ENCODE measurements at places on chromosomes 12 and 14.

GRCh38 chr12:120100630-120101029 is 15.9 kb downstream of the RAB35 start:
- DNase-seq: peak; percentile 94

- DNase-seq: no peak
Measured at GRCh38 chr12:15268927-15269552, 47.8 kb upstream of the RERG start.

- no peak for DNase-seq
Measured at GRCh38 chr12:46917821-46918220, 92.0 kb upstream of the SLC38A4 start.

GRCh38 chr12:76634133-76634532 is 74.6 kb upstream of the OSBPL8 start:
- DNase-seq: no peak

GRCh38 chr12:128627659-128628058 is 196.1 kb downstream of the SLC15A4 start:
- no peak for DNase-seq

DNA sequence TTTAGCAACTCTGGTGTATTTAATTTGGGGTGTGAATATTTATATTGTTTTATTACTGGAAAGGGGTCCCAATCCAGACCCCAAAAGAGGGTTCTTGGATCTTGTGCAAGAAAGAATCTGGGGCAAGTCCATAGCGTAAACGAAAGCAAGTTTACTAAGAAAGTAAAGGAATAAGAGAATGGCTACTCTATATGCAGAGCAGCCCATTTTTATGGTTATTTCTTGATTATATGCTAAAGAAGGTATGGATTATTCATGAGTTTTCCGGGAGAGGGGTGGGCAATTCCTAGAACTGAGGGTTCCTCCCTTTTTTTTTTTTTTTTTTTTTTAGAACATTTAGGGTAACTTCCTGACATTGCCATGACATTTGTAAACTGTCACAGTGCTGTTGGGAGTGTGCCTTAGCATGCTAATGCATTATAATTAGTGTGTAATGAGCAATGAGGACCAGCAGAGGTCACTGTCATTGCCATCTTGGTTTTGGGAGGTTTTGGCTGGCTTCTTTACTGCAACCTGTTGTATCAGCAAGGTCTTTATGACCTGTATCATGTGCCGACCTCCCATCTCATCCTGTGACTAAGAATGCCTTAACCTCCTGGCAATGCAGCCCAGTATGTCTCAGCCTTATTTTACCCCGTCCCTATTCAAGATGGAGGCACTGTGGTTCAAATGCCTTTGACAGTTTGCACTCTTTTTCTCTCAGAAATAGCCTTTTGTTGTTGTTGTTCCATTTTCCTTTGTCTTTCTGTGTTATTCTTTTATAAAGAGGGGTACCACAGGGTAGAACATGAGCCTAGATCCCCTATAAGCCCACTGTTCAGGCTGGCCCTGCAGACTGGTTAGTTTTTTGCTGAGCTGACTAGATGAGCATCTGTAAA is 75.5 kb upstream of the DCD start:
- no peak for DNase-seq

GRCh38 chr14:102802834-102803523 is 25.7 kb downstream of the TRAF3 start:
- DNase-seq: no peak

DNA sequence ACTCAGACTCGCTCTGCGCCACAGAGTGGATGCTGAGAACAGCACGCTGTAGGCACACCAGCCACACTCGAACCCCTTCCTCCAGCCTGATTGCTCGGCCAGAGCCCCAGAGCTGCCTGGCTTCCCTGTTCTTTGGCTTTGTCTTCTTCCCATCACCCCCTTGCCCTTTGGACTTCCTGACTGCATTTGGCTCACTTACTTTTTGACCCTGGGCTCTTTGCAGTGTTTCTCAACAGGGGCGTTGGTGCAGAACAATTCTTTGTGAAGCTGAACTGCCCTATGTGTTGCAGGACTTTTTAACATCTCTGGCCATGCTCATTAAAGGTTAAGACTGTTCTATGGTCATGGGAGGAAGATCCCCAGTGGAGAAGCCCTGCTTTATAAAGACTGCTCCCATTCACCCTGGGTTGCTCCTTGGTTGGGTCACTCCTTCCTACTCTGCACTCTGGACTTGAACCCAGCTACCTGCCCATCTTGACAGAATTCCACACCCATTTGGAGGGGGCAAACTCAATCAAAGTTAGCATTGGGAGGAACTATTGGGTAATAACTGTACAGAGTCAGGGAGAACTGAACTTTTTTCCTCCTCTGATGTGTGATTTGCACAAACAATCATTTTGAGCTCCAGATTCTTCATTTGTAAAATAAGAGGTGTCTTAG is 127.7 kb upstream of the PLEKHG7 start:
- DNase-seq: no peak

DNA sequence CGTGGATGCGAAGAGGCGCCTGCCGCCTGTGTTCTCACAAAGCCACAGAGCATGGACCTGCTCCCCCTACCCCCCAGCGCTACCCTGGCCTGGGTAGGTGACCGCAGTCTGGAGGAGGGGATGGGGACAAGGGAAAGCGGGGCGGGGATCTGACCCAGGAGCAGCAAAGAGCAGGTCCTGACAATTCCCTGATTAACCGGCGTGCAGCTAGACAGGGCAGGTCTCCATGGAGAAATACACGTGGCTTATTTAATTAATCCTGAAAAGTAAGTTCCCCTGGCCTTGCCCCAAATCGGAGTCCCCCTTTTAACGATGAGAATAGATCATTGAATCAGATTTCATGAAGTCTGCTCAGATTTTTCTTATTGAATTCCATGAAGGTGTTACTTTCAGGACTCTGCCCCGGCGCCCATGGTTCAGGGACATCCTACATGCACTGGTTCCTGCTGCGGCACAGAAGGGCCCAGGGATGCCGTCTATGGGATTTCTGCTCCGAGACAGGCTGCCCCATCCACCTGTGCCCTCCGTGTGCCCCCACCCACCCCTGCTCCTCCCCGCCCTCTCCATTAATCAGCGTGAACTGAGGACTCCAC is 251.0 kb upstream of the SFSWAP start:
- no peak for DNase-seq

DNA sequence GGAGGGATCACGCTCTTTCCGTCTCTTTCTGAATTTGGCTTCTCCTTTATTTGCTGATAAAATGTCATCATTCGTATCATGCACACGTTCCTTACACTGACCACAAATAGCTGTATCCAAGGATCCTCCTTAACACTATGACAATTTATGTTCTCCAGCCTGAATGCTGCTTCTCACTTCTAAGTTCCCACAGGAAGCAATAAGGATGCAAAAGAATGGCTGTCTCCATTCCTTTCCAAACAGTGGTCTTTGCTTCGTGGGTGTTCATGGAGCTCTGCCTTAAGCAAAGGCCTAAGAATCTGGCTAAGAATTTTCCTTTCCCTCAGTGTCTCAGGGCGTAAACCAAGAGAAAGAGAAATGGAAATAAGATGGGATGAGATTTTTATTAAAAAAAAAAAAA is 200.2 kb downstream of the ITPR2 start:
- DNase-seq: no peak

DNA sequence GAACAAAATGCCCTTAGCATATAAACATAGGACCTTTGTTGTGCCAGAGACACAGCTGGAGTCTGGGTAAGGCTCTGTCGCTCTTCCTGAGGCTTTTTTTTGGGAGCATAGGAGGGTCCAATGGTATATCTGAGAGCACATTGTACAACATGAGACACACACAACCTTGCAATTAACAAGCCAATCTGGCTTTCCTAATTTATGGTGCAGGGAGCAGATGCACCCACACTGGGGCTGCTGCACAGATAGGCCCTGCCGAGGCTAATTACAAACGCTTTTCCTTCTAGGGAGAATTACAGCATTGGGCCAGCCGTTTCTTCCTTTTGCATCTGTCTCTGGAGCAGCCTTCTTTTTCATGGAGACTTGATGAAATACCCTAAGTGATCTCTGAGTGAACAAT is 75.0 kb upstream of the OVCH1 start:
- DNase-seq: no peak

DNA sequence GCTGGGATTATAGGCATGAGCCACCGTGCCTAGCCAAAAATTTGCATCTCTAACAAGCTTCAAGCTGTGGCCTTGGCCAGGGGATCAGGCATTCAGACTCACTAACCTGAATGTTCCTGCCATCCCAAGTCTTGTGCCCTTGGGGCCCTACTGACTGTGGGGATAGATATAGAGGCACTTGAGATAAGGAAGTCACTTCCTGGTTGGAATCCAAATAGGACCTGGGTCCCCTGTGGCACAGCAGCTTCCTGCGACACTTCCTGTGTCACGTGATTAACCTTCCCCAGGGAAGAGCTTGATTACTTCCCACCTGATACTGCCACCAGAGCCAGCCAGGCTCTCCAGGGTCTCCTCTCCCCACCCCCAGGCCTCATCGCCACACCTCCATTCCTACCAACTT is 128.2 kb downstream of the BCL11B start:
- peak; percentile 20 for DNase-seq

DNA sequence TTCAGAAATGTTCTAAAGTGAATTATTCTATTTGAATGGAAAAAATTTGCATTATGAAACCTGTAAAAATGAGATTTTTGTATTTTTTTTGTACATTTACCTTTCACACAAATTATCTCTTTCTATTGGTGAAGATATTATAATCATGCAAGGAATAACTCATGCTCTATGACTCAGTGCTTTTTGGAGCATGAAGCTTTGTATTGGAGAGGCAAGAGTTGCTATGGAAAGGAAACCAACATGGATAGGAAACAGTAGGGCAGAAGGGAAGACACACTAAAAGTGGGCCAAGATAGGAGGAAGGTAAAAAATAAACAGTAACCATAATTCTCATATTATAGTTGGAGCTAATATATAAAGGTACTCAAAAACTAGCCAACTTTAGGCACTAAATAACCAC is 79.0 kb downstream of the PLCZ1 start:
- no peak for DNase-seq

DNA sequence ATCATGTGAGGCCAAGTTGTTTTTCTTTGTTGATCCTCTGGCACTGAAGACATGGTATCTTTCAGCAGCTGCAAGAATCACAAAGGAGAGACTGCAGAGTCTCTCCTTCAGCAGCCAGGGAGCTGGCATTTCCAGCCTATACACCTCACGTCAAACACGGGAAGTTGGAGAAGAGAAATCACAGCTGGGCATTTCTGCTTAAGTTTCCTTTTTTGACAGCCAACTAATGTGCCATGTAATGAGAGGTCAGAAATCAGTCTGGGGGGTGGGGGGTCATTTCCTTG is 28.3 kb downstream of the PHLDA1 start:
- no peak for DNase-seq

DNA sequence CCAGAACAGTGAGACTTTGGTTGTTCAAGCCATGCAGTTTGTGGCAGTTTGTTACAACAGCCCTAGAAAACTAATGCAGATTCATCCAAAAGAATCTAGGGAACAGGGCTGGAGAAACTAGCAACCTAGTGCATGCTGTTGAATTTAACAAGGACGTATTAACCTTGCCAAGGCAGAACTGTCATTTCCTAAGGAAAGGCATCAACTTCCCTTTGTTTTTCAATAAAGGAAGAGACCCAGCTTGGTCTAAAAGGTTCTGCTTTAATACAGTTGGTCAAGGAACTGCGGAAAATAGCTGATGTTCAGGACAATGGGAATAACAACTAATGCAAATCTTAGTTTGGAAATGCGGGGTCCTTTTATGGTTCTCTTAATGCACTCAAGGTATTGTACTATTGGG is 11.5 kb downstream of the AK7 start:
- DNase-seq: no peak

DNA sequence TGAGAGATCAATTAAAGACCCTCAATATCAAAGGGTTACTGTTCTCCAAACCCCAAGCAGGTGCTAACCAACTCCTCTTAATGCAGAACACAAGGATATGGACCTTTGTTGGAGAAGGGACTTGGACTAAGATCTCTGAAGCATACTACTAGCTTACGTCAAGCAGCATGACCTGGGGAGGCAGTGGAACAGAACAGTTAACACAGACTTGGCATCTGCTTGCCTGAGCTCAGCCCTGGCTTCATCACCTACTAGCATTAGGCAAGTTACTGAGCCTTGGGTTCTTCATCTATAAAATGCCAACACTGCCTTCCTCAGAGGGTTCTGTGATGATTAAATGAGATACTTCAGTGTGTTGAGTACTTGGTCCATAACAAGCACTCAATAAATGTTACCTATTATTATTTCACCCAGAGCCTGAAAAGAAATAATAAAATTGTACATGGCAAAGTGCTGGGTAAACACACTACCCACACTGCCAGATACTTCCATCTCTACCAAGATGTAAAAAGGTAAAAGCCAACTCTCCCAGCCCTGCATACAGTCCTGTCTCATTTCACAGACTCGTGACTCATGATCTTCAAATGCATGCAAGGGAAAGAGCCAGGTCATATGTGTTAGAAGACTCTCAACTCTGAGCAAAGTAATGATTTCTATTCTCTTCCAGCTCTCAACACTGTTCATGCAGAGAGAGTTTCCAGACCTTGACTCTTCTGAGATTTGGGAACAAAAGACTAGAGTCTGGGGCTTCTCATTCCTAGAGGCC is 39.7 kb downstream of the FMNL3 start:
- no peak for DNase-seq

DNA sequence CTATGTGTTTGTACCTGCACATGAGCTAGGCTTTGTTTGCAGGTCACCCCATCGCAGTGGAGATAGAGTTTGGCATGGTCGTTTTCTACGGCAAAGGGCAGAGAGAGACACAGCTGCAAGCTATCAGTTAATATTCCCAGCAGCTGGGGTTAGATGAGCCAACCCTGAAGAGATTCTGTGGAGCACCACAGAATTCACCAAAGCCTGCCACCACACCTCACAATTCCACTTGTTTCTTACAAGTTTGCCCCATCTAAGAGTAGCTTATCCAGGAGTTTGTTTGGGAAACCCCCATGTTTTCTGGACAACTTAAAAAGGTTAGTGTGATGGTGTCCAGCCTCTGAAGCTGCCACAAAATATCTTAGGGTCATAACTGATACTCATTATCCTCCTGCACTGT is 20.0 kb upstream of the HIF1A start:
- DNase-seq: no peak

- no peak for DNase-seq
Measured at GRCh38 chr12:92064422-92064821, 81.2 kb downstream of the BTG1 start.

DNA sequence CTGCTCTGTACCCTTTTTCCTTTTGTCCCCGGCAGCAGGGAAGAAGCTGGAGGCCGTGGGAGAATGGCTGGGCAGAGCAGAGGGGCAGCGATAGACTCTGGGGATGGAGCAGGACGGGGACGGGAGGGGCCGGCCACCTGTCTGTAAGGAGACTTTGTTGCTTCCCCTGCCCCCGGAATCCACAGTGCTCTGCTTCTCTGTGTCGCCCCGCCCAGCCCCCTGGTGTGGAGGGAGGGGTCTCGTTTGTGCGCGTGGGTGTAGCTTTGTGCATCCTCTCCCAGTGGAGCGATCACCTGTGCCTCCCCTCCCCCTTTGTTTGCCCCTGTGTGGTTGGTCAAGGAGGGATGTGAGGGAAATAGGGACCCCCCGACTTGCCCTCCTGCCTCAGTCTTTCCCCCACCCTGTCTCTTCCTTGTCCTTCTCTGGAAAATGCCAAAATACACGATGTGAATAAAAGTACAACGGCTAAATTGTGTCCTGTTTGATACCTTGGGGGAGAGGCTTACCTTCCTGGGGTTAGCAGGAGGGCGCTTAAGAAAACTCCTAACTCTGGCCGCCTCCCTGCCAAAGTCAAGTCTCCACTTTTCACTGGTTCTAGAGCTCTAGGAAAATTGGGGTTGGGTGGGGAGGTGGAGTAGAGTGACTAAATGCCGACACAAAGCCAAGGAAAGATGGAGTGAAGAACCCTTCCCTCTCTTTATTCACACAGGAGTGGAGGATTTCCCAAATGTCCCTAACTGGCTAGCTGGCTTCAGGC is 990 bp upstream of the TPI1 start:
- DNase-seq: no peak

Measured in aorta (tissue), 5 donors.